ENCODE measurements at places on chromosomes 13 and 19. TPM values are rescaled to one million over a fixed set of nuclear protein-coding genes. Genes with fewer than 3 reads are reported as not detected.

DNA sequence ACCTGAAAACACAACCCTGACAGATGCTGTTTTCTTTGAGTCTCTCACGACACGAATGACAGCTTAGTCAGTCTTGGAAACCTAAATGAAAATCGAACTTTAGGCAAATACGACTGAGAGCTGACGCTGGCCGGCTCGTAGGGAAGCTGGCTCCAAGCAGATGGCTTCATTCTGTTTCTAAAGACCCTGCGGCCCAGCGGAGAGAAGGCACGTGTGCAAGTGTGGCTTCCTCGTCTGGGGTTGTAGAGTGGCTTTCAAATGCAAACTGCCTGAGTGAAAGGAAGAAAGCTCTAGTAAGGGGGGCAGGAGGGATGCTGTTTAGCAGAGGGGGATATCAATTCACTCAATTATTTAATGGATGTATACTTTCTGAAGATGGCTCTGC, 26.1 kb upstream of the TIMM44 start:
- no peak for DNase-seq

DNA sequence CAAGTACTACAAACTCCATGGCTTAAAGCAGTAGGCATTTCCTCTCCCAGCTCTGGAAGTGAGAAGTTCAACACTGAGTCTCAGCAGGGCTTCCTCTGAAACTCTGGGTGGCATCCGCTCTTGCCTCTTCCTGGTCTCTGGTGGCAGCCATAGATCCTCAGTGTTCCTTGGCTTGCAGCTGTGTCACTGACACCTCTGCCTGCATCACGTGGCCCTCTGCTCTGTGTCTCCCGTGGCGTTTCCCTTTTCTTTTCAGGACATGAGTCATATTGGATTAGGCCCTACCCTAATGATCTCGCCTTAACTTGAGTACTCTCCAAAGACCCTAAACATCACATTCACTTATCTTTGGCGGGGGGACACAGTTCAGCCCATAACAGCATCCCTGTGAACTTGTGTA, 466.7 kb downstream of the MYO16 start:
- DNase-seq = no peak

DNA sequence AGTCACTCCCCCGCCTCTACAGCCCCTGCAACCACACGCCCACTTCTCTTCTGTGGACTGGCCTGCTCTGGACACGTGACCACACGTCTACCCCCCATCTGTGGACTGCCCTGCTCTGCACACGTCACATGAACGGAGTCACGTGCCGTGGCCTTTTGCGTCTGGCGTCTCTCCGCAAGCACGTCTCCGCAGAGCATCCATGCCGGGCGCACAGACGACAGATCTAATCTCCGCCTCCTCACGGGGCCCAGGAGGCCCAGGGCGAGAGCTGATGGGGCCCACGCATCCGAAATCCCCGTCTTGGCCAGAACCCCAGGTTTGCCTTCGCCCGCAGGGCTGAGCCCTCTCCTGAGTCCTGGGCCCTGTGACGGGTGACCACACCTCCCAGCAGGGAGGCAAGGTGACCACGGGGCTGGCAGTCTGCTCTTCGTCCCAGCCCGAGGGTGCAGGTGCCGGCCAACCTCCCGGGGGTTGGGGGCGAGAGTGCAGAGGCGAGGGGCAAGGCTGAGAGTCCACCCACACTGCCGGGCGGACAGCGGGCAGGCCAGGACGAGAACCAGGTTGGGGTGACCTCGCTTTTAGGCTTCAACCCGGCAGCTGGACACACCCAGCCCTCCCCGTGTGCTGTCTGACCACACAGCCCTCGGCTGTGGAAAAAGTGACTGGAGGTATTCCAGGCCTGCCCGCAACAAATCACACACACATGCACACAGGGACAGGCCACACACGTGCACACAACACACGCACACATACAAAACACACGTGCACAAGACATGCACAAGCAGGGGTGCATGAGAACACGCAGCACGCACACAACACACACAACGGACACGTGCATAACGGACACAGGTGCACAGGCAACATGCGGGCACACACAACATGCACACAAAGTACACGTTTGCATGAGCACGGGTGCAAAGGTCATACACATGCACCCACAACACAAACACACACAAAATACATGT, 3.9 kb downstream of the SBNO2 start:
- DNase-seq = no peak

DNA sequence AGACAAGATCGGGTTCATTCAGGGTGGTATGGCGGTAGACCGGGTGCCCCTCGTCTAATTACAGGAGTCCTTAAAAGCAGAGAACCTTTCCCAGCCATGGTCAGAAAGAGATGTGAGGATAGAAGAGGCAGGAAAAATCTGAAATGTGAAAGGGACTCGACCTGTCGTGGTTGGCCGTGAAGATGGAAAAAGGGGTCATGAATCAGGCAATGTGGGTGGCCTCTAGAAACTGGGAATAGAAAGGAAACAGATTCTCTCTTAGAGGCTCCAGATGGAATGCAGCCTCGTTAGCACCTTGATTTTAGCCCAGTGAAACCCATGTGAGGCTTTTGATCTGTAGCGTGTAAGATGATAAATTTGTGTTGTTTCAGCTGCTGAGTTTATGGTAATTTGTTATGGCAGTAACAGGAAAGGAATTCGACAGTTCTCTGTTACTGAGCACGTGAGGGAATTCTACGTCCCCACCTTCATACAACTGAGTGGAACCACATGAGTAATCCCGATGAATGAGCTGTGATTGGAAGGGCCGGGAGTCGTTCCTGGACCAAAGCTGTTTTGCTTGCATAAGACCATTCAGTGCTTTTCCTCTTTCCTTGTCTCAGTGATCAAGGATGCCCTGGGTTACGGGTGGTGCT, 11.0 kb upstream of the CA11 start:
- no peak for DNase-seq

DNA sequence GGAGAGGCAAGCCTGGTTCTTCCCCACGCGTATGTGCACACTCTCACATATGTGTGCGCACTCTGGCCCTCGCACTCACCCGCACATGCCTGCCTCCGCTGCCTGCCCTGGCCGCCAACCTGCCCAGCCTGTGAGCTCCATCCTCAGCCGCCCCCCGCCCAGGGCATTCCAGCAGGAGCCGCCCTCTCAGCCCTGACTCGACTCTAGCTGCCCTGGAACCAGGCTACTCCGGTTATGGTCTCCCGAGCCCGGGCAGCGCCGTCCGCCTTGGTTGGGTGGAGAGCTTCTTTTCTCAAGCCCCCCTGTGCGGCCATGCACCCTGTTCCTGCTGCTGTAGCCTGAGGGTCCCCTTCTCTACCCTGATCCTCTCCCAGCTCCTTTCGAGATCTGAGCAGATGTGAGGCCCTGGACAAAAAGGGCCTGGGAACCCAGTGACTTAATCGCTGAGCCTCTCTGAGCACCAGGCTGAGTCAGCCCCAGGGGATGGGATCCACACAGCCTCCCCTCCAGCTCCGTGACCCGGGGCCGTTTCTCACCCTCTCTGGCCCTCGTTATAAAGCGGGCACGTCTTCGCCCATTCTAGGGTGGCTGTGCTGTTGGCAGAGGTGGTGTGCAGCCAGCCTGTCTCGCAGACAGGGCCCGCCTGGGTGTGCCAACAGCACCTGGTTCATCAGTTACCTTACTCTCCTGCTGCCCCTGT, 191.5 kb downstream of the TEX29 start:
- no peak for DNase-seq

The FLT3LG gene
- total RNA-seq = 10.1 TPM

DNA sequence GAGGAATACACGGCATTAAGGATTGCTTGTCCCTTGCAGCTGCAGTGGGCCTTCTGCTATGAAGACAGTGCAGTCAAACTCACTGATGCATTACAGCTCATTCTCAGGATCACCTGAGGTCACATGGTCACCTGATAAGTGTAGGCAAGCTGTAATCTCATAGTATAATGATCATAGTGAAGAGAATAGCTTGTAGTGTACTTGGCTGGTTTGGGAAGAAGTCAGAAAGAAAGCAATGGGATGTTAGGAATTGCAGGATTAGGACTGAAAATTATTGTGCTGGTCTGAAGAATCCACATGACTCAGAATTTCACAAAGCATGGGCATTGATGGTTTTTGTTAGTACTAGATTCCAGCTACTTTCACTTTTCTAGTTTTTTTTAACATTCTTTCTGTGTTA, 76.7 kb downstream of the MBNL2 start:
- no peak for DNase-seq

Measured in vagina (tissue), 2 donors.